PC-3 (cell line): ENCODE measurements at places on chromosomes 3 and 15. TPM values are rescaled to one million over a fixed set of nuclear protein-coding genes. Genes with fewer than 3 reads are reported as not detected.

GNAI2 gene
- 221 and 254 TPM in 2 replicates for total RNA-seq

ANKRD34C gene
- not detected in 2 replicates for total RNA-seq

TNFAIP8L3 gene
- not detected in 2 replicates for total RNA-seq

GPX1 gene
- 714 and 745 TPM in 2 replicates for total RNA-seq

WDR93 gene
- 0.22 TPM in 1 of 2 replicates, not detected in the other for total RNA-seq

ANKUB1 gene
- total RNA-seq = not detected in 2 replicates

CCDC39 gene
- 0.04 TPM in 1 of 2 replicates, not detected in the other for total RNA-seq

ST3GAL6 gene
- total RNA-seq = 7.3 and 11.5 TPM in 2 replicates

GRCh38 chr3:195177422-195178123, 93.4 kb downstream of the XXYLT1 start:
- H3K36me3 ChIP-seq = no peaks in the 10 kb centered on the region
- no peaks in the 10 kb centered on the region for H3K27me3 ChIP-seq
- no peak overlapping the region for H3K4me3 ChIP-seq
- no peak for DNase-seq

DNA sequence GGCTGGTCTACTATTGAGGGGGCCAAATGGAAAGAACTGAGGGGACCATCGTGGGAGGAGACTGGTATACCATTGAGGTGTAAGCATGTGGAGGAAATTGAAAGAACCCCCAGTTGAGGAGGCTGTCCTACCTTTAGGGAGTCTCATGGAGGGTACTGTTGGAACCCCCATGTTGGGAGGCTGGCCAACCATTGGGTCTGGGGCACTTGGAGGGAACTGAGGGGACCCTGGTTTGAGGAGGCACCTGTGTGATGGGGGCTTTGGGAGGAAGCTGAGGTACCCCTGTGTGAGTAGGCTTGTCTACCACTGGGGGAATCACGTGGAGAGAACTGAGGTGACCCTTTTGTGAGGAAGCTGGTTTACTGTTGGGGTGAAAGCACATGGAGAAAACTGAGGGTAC, 157.5 kb downstream of the FBLN2 start:
- no peak overlapping the region for H3K27ac ChIP-seq
- DNase-seq = no peak
- H3K36me3 ChIP-seq = no peaks in the 10 kb centered on the region
- H3K4me3 ChIP-seq = no peak overlapping the region
- H3K27me3 ChIP-seq = no peaks in the 10 kb centered on the region
- no peaks in the 10 kb centered on the region for H3K4me1 ChIP-seq

DNA sequence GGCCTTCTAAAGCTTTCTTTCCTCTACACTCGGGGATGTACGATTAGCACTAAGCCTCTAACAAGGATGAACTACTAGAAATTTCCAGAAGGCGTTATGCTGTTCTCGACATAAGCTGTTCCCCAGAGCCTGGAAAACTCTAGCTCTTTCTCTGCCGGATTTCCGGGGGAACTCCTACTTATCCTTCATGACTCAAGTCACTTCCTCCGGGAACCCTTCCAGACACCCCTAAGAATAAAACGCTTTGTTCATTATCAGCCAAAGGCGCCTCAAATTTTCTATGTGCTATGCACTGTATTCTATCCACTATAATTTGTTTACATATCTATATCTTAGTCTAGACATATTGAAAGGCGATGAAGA, 455 bp upstream of the SNAP23 start:
- DNase-seq = peak; percentile 49
- peak overlapping the region; percentile 77 for H3K4me3 ChIP-seq
- H3K4me1 ChIP-seq = peaks cover 35% of the 10 kb centered on the region
- H3K27me3 ChIP-seq = no peaks in the 10 kb centered on the region

DNA sequence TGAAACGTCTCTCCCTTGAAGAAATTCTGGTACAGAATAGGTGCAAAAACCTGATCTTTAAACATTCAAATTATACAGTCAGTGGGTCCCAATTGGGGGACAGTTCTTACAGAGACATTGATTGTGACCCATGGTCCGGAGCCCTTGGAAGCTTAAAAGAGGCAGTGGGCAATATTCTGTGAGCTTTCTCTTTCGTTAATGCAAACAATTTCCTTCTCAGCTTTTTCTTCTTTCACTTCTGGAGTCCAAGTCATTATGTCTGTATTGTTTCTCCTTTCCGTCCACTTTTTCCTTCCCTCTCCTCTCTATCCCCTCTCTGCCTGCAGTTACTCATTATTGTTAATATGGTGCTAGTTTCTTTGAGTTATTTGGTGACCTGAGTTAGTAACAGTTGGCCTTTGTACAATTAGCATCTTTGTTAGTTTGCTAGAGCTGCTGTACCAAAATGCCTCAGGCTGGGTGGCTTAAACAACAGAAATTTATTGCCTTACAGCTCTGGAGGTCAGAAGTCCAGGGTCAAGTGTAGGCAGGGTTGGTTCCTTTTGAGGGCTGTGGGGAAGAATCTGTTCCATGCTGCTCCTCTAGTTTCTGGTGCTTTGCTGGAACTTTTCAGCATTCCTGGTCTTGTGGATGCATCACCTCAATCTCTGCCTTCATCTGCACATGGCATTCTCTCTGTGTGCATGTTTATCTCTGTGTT, 102.6 kb downstream of the GMPS start:
- H3K27me3 ChIP-seq = no peaks in the 10 kb centered on the region
- H3K27ac ChIP-seq = no peak overlapping the region
- no peaks in the 10 kb centered on the region for H3K36me3 ChIP-seq
- H3K4me3 ChIP-seq = no peak overlapping the region
- H3K4me1 ChIP-seq = no peaks in the 10 kb centered on the region
- DNase-seq = no peak

DNA sequence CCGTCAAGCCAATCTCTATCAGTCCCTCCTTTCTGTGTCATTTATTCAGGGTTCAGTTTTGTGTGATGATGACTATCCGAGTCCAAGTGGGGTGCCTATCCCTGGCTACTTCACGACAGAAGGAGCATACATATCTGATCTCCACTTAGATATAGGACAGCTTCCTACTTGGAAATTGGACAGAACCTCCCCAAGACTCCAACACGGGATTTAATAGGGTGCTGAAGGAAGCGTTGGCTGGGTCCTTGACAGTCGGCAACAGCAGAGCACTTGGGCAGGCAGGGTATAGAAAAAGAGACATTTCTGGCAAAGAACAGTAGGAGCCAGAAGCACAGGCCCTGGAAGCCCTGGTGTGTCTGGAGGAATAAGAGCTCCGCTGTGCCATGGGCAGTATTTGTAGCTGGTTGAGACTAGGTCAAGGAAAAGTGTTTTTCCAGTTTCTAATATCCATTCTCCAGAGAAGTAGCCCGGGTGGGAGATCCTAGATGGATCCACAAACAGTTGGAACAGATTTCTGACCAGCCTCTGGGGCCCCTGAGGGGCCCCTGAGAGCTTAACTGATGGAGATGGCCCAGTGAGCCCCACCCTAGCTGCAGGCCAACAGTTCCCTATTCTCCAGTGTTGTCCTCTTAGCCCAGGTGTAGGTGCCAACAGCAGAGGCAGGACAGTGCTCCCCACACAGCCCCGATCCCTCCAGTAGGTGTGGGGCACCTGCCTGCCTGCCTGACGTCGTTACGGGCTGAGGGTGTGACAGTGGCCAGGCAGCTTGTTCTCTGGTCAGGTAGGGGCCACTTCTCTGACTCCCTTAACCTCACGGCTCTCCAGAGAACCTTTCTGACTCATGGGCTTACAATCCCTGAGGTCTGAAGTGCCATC, 130.8 kb downstream of the CHCHD6 start:
- no peaks in the 10 kb centered on the region for H3K27me3 ChIP-seq
- H3K4me1 ChIP-seq = peaks cover 17% of the 10 kb centered on the region
- peak; percentile 44 for DNase-seq
- peak overlapping the region; percentile 61 for H3K27ac ChIP-seq
- H3K36me3 ChIP-seq = no peaks in the 10 kb centered on the region

GRCh38 chr15:79740561-79740960, 156.3 kb downstream of the MTHFS start:
- H3K4me1 ChIP-seq = no peaks in the 10 kb centered on the region
- peaks cover 6% of the 10 kb centered on the region; the same call in 1 of the 2 replicates for H3K27me3 ChIP-seq
- no peak for DNase-seq

DNA sequence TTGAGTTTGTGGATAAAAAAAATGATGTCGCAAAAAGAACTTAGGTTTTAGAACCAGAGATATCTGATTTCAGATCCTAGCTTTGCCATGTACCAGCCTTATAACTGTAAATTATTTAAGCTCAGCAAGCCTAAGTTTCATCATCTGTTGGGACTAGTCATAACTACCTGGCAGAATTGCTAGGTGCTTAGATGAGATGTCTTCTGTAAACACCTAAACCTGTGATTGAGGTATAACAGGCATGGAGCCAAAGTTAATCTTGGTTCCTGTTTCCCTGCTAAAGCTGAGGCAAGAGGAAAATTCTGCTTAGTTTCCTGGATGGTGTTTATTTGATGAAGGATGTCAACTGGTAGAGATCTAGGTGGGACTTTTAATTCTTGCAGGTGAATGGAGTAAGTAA, 331.3 kb upstream of the RBMS3 start:
- H3K36me3 ChIP-seq = no peaks in the 10 kb centered on the region
- no peak overlapping the region for H3K27ac ChIP-seq

DNA sequence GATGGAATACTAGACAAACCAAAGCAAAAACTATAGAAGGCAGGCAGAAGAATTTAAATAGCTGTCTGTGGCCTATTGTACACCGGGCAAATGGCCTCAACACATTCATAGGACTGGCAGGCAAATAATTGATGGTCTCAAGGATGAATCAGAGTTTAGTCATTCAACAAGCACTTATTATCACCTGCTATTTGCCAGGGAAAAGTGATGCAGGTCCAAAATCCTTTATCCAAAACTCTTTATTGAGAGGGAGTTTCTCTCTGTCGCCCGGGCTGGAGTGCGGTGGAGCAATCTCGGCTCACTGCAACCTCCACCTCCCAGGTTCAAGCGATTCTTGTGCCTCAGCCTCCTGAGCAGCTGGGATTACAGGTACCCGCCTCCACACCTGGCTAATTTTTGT, 2.3 kb downstream of the EIF2AK4 start:
- H3K4me3 ChIP-seq = peak overlapping the region; percentile 83
- peak overlapping the region; percentile 97 for H3K27ac ChIP-seq
- H3K27me3 ChIP-seq = no peaks in the 10 kb centered on the region
- DNase-seq = peak; percentile 92
- peaks cover 42% of the 10 kb centered on the region for H3K4me1 ChIP-seq

DNA sequence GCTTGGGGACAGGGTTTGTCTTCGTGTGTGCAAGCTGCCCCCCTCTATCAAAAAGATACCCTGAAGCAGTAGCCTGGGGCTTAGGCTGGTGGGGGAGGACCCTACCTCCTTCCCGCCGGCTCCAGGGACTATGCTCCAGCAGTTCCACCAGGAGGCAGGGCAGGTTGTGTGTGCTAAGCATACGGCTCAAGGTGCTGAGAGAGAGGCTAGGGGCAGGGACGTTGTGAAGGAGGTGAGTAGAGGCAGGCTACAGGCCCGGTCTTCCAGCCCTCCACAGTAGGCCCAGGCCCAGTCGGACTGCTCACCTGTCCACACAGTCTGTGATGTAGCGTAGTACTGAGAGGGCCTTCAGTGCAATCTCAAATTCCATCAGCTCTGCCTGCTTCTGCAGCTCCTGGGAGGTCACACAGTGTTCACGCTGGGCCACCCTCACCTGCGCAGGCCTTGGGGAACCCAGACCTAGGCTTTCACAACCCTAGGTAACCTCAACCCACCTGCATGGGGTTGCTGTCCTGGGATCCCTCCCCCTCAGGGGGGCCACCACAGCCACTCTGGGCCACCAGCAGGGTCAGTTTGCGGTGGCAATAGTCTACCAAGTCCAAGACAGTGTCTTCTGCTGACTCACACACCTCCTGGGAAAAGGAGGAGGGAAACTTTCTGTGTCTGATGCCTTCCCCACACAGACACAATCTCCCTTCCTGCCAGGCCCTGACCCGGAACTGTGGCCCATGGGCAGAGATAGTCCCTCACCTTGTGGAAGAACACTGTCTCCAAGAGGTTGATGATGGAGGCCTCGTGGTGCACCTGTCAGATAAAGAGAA, 2.4 kb upstream of the RASSF1 start:
- no peaks in the 10 kb centered on the region for H3K27me3 ChIP-seq
- H3K36me3 ChIP-seq = no peaks in the 10 kb centered on the region
- no peak overlapping the region for H3K27ac ChIP-seq

DNA sequence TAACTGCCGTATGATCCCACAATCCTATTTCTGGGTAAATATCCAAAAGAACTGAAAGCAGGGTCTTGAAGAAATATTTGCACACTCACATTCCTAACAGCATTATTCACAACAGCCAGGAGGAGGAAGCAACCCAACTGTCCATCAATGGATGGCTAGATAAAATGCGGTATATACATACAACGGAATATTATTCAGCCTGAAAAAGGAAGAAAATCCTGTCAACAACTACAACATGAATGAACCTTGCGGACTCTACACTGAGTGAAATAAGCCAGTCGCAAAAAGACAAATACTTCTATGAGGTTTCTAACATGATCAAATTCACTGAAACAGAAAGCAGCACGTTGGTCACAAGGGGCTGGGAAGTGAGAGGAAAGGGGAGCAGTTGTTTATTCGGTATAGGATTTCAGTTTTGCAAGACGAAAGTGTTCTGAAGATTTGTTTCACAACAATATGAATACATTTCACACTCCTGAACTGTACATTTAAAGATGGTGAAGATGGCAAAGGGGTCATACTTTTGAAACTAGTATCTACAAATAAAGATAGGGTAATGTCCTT, 6.2 kb downstream of the DLG1 start:
- peaks cover 48% of the 10 kb centered on the region for H3K4me1 ChIP-seq
- H3K36me3 ChIP-seq = peaks cover 58% of the 10 kb centered on the region
- H3K4me3 ChIP-seq = no peak overlapping the region
- no peaks in the 10 kb centered on the region for H3K27me3 ChIP-seq
- no peak for DNase-seq

DNA sequence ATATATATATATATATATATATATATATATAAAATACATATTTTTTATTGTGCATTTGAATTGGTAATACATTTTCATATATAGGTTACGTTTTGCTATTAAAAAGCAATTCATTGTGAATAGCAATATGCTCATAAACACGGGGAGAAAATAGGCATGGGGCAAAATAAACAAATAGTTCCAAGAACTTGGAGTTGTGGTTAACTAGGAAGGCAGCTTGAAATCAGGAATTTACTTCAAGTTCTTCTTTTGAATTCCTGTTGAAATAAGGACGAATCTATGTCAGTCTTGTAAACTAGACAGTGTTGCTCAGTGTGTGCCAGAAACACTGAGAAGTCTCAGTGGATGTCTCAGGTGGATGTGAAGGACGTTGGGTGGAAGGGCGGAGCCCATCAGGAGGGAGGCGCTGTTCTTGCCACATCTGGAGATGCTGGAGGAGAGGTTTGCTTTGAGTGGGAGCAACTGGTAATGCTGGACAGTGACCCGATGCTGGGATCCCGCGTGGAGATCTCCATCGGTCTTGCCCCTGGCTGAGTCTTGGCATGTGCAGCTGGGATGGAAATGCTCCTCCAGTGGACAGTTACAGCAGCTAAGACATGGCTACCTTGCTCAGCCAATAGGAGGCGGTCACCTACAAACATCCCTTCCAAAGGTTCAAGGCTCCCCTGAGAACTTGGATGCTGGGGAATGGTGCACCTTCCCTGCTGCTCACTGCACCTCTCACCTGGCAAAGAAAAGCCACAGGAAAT, 2.5 kb downstream of the IL16 start:
- H3K27ac ChIP-seq = no peak overlapping the region
- peaks cover 24% of the 10 kb centered on the region for H3K27me3 ChIP-seq
- H3K4me3 ChIP-seq = no peak overlapping the region
- H3K36me3 ChIP-seq = no peaks in the 10 kb centered on the region
- no peaks in the 10 kb centered on the region for H3K4me1 ChIP-seq
- DNase-seq = no peak

- H3K4me1 ChIP-seq = peaks cover 8% of the 10 kb centered on the region; the same call in 1 of the 2 replicates
- H3K4me3 ChIP-seq = no peak overlapping the region
- H3K36me3 ChIP-seq = no peaks in the 10 kb centered on the region
- H3K27me3 ChIP-seq = no peaks in the 10 kb centered on the region
- DNase-seq = peak; percentile 24
- H3K27ac ChIP-seq = no peak overlapping the region
Observed at GRCh38 chr3:136546720-136547119, 205.5 kb downstream of the STAG1 start.
